ENCODE measurements at places on chromosomes 12 and 14. TPM values are rescaled to one million over a fixed set of nuclear protein-coding genes. Genes with fewer than 3 reads are reported as not detected.

CLEC14A gene
- total RNA-seq, result 45.9 TPM

TAS2R19 gene
- total RNA-seq, result 0.93 TPM

OLR1 gene
- total RNA-seq, result 0.26 TPM

FIGNL2 gene
- total RNA-seq, result 0.38 TPM

PPFIA2 gene
- 1.3 TPM for total RNA-seq

AQP2 gene
- total RNA-seq, result not detected
